Mesendoderm (in vitro differentiated cells): ENCODE measurements at places on chromosomes 1 and 21.

GRCh38 chr21:32712043-32712442 lies 15.8 kb downstream of the SYNJ1 start:
- no peak for DNase-seq

- no peak for DNase-seq
These were observed 58.3 kb downstream of the MSH4 start for GRCh38 chr1:75855010-75855409.

DNA sequence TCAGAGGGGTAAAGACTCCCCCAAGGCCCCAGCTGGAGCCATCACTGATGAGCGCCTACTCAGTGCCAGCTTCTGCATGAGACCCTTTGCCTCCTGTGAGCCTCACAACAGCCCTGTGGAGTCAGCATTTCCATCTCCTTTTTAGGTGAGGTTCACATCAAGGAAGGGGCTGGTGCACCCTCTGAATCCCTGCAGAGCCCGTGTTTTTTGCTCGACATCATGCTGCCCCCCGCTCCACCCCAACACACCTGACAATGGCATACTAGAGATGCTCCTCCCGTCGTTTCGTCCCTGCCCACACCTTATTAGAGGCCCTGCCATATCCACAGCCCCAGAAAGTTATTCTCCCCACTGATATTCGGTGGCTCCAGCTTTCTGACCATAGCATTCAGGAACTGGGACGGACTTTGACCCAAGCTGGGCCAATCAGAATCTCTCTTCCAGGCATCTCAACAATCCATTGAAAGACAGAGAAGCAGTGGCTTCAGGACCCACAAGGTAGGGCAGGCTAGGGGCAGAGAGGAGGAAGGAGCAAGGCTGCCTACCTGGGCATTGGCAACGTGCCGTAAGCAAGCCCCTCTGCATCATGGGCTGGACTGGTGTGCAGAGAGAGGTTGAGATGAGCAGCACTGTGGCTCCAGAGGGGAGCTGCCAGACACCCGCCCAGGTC lies 32.7 kb downstream of the EPHA10 start:
- DNase-seq, result no peak

DNA sequence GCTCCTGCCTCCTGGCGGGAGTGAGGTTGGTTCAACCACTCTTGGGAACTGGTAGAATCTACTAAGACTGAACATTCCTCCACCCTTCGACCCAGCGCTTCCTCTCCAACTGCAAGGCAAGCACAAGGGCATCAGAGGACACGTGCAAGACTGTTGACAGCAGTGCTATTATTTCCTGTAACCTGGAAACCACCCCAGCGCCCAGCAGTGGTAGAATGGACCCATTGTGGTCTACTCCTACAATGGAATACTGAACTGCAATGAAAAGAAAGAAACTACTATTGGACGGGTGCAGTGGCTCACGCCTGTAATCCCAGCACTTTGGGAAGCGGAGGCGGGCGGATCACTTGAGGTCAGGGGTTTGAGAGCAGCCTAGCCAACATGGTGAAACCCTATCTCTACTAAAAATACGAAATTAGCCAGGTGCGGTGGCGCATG lies 33.0 kb upstream of the TARDBP start:
- DNase-seq, result no peak
